GM10248 (cell line): ENCODE measurements at places on chromosomes 3 and 15.

DNA sequence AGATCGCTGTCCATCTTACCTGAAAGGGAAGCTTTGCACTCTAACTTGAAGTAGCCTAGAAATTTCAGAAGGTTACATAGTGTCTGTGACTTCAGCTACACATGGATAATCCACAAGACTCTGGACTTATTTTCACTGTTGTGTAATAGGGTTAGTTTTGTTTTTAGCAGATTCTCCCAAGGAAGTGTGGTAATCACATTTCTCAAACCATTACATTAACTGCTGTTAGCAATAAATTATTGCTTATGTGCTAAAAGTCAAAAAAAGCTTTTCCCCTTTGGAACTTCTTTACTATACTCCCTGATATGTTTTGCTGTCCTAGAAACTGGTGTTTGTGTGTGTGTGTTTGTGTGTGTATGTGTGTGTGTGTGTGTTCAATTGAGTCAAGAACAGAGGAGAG is 351.8 kb upstream of the TPRG1 start:
- no peak for DNase-seq

GRCh38 chr3:171744158-171744741 is 66.0 kb downstream of the PLD1 start:
- DNase-seq: no peak

GRCh38 chr15:44882499-44882968 is 74.0 kb upstream of the TERB2 start:
- peak; percentile 52 for DNase-seq

DNA sequence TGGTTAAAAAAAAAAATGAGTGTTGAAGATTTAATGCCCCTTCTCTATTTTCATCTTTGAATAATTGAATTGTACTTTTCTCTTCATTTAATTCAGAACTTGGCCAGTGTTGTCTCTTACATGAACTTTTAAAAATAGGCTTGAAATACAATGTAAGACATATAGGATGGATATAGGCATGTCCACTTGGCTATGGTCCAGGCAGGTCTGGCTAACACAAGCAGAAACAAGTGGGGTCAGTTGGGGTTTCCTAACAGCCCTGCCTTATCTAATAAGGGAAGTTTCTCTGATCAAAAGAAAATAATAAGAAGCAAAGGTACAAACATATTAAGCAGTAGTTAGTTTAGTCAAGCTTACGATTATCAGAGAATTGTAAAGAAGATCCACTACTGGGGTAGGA is 19.1 kb upstream of the PAK6 start:
- no peak for DNase-seq

GRCh38 chr3:90184861-90185260 is 1077.4 kb downstream of the EPHA3 start:
- DNase-seq: no peak

DNA sequence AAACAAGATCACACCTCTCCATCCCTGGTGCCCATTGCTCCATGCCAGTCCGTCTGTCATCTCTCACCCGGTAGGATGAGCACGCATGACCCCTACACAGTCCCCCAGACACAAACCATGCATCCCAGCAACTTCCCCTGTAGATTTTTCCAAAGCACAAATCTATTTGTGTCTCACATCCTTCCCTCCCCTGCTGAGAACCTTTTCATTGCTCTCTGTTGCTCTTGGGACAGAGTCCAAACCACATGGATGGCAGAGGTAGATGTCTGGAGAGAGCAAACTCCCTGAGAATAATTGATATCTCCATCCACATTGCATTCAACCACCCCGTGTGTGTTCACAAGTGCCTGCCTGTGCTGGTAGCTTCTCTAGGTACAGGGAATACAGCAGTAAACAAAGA is 29.9 kb upstream of the LRTM1 start:
- DNase-seq: no peak

DNA sequence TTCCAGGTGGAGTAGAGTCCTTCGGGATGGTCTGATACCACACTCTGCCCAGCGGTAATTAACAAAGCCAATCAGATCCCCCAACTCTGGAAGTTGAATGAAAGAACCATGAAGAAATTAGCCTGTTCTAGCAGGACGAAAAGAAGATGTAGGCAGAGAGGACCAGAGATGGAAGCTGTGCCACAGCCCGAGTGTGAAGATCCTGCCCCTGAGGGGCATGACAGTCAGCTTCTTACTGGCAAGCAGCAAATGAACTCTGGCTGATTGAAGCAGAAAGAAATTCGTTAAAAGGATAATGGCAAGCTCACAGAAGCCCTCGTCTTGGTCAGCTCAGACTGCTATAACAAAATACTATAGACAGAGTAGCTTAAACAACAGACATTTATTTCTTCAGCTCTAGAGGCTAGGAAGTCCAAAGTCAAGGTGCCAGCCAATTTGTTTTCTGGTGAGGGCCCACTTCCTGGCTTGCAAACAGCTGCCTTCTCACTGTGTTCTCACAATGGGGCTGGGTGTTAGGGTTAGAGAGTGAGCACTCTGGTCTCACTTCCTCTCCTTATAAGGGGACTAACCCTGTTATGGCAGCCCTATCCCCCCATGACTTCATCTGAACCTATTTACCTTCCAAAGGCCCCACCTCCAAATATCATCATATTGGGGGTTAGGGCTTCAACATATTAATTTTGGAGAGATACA is 307.1 kb downstream of the VPS13C start:
- no peak for DNase-seq

DNA sequence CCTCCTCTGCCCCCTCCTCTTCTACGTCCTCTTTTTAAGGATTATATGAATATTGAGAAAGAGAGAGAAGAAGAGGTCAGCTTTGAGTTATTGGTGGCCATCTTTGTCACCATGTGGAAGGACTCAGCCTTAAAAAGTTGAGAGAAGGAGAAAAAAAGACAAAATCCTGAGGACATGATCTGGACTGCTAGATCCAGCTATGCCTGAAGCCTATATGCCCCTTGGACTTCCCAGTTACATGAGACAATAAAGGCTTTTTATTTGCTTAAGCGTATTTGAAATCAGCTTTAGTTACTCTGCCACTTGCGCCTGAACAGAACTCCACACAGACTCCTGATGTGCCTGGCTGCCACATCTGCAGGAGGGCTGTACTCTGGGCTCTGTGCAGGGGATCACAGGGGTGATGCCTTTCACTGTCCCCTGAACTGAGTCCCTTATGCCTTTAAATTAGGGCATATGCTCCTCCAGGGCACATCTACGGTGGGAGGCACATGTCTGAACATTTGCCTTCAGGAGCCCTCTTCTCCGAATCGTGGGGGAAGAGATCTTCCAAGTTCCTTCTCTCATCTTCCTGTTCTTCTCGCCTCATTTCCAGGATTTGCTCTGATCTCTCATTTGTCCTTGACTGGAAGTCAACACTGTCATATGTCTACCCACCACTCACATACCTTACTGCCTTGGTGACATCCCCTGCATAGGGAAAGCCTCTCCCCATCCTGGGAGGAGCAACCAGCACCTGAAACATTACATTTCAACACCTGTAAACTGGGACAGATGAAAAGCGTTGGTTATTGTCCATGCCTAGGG is 14.0 kb upstream of the PLA2G4E start:
- DNase-seq: peak; percentile 9

DNA sequence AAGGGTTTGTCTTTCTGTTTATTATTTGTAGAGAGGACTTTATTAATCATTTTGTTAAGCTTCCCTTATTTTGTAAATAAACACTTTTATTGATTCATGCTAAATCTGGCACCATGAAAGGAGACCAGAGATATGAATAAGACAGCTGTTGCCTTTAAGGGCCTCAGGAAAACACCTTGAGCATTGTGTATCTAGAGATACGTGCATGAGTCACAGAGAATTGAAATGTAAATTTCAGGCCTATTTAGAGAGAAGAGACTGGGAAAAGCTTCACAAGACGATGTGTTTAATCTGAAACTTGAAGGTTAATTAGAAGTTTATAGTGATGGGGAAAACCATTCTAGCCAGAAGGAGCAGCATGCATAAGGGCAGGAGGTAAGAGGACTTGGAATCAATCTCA is 28.6 kb upstream of the UTS2B start:
- DNase-seq: no peak

DNA sequence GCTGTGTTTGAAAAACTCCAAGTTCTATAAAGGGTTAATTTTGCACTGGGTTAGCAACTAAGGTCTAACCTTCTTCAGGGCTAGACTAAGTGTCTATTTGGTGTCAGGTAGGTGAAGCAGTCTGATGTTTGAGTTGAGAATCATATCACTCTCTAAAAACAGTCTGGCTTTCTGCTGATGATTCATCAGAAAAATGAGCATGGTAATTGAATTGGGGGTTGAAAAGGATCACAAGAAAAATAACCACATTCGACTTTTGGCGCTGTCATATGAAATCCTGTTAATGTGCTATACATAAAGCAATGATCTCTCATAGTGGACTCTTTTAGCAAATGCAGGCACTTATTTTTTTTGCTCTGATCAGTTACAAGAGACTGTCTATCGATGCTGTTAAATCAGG is 242.2 kb upstream of the AZI2 start:
- no peak for DNase-seq

GRCh38 chr3:122728186-122728585 is 47.5 kb downstream of the PARP14 start:
- no peak for DNase-seq

DNA sequence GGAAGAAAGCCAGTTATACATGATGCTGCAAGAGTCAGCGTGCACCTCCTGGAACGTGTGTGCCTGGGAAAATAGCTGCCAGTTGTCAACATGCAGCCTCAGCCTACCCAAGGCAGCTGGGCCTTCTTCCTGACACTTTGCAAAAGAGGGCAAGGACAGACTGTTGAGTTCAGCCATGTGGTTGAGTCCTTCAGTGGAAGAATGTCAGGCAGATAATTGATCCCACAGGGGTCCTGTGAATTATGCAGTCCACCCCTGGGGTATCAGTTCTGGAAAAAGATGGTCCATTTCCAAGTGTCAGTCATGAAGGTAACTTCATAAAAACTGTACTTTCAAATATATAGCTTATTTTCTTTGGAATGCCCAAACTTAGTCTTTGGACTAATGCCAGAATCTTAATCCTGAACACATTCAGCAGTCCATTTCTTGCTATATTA is 79.6 kb downstream of the ARNT2 start:
- DNase-seq: no peak

DNA sequence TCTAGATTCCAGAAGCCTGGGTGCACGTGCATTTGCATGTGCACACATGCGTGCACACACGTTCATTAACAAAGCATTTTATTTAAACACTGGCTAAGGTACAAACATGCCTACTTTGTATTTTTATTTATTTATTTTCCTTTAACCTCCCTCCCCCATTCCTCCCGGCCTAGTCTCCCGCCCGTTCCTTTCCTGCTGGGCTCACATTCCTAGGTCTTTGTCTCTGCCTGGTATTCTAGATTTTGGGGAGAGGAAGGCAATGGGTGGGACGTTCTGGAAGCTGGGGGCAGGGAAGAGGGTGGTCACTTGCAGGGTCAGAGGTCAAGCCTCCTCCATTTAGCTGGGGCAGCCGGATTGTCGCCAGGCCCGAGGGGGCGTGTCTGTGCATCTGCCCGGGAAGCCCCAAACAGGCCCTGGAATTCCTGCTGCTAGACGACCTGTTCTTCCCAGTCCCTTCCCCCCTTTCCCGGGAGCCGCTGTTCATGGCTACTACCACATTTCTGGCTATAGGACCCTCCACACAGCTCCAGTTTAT is 51.8 kb downstream of the TRIM71 start:
- DNase-seq: no peak

DNA sequence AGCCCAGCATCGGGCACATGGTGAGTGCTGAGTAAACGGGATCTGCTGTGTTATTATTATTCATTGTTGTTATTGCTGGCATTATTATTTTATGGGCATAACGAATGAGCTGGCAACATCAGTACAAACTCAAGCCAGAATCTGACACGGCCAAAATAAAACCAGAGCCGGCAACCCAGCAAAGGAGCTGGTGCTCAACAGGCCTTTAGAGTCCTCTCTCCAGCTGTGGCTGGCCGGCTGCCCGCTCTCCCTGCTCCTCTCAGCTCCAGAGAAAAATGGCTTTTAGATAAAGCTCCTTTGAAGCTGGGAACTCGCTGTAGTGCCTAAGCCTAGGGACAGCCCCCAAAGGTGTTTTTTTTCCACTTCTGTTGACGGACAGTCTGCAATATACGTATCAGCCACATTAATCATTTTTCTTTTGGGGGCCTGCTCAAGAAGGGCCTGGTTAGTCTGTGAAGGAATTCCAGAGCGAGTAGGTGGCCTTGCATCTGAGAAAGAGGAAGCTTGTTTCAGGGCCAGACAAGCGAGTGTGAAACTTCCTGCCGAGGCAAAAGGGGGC is 193.9 kb upstream of the UBE2E1 start:
- no peak for DNase-seq

GRCh38 chr3:127396473-127396872 is 108.6 kb upstream of the PRR20G start:
- DNase-seq: no peak

GRCh38 chr15:99042892-99043291 is 35.3 kb upstream of the PGPEP1L start:
- DNase-seq: no peak

GRCh38 chr3:106862067-106862466 is 515.2 kb upstream of the CCDC54 start:
- DNase-seq: no peak

DNA sequence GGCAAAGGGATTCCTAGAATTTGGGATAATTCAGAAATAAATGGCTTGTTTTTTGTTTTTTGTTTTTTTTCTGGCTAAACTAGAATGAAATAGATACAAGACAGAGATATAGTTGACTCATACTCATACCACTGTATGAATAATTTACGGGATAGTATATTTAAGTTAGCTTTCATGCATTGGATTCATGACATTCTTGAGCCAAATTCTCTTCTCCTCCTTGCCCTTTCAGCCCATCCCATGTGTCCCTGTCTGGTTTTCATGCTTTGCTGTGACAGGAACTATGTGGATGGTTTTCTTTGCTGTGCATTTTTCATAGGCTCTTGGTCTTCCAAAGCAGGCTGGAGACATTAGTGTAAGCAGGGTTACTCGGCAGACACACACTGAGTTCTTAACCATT is 66.6 kb upstream of the UMPS start:
- DNase-seq: no peak
